ENCODE measurements at places on chromosomes 16 and 17.

GRCh38 chr16:81175325-81175891, 63.1 kb upstream of the BCO1 start:
- DNase-seq = no peak

GRCh38 chr16:761625-762513, 1.3 kb downstream of the MSLN start:
- no peak for DNase-seq

- peak; percentile 36 for DNase-seq
These were observed at the start of gene GNAO1 for GRCh38 chr16:56191156-56191815. TSS of gene GNAO1 (plus strand) at chr16:56191489. CDS start at chr16:56192236, 747 bp downstream.

DNA sequence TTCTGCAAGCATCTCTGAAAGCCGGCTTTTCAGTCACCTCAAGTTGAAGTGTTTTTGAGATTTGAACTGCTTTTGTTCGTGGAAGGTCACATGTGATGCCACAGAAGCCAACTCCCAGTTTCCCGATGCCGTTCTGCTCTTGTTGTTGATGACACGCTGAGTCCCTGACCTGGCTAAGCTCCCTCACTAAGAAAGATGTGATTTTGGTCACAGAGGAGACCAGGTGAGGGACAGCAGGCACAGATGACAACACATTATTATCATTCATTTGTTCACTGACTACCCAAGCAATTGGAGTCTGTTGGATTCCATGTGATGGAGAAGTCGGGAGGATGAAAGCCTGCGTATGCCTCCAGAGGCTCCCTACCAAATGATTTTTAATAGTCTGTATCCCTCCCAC, 822.4 kb upstream of the RBFOX1 start:
- no peak for DNase-seq

GRCh38 chr17:12985431-12986293, 32.2 kb downstream of the ELAC2 start:
- DNase-seq = no peak

DNA sequence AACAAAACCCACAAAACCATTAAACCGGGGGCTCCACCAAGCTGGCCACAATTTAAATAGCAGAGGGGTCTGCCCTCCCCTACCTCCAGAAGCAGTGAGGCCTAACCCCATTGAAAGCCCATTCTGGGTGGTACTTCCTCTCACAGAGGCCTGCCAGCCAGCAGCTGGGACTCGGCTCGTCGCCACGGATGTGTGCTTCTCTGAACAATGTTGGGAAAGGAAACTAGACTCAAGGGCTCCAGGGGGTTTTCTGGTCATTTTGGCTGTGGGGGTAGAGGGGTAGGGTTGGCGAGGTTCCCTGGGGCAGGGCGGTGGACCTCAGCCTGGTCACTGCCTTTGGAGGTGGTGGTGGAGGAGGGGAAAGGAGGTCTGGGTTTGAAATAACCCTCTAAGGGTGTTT, 4.7 kb upstream of the PLCG2 start:
- no peak for DNase-seq

GRCh38 chr16:88941913-88942909, 34.8 kb downstream of the CBFA2T3 start:
- no peak for DNase-seq

DNA sequence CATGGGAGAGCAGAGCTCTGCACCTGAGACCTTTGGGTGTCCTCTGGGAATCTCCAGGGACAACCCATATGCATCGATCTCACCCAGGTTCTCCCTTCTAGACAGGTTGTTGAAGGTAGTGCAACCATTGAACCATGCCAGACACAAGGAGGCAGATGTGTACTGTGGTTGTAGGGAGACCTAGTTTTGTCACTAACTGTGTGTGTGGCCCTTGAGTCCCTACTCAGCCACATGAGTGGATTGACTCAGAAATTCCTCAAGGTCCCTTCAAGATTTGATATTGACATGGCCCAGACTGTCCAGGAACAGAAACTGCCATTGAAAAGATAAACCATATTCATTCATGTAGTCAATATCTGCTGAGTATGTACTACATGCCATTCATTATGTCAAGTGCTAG, 396.4 kb upstream of the CCL2 start:
- DNase-seq = no peak

- peak; percentile 18 for DNase-seq
These were observed 863 bp upstream of the UTS2R start for GRCh38 chr17:82370471-82371332.

DNA sequence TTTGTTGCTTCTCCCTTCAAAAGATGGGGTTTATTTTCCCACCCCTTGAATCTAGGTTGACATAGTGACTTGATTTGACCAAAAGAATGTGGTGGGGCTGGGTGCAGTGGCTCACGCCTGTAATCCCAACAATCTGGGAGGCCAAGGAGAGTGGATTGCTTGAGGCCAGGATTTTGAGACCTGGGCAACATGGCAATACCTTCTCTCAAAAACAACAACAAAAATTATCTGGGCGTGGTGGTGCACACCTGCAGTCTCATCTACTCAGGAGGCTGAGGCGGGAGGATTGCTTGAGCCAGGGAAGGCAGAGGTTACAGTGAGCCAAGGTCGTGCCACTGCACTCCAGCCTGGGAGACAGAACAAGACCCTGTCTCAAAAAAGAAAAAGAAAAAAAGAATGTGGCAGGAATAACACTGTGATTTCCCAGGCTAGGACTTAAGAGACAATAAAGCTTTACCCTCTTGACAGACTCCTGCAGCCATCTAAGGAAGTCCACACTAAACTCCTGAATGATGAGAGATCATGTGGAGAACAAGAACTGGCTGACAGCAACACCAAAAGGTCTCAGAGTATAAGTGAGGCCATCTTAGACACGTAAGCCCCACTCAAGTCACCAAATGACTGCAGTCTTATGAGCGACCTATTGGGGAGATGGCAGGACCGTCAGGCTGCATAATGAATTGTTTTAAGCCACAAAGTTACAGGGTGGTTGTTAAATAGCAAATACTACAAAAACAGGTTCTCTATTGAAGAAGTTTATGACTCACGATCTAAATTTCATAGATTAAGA, 37.0 kb downstream of the FBXL20 start:
- DNase-seq = no peak

- no peak for DNase-seq
These were observed 4.8 kb upstream of the SOCS3 start for GRCh38 chr17:78364436-78365281.

DNA sequence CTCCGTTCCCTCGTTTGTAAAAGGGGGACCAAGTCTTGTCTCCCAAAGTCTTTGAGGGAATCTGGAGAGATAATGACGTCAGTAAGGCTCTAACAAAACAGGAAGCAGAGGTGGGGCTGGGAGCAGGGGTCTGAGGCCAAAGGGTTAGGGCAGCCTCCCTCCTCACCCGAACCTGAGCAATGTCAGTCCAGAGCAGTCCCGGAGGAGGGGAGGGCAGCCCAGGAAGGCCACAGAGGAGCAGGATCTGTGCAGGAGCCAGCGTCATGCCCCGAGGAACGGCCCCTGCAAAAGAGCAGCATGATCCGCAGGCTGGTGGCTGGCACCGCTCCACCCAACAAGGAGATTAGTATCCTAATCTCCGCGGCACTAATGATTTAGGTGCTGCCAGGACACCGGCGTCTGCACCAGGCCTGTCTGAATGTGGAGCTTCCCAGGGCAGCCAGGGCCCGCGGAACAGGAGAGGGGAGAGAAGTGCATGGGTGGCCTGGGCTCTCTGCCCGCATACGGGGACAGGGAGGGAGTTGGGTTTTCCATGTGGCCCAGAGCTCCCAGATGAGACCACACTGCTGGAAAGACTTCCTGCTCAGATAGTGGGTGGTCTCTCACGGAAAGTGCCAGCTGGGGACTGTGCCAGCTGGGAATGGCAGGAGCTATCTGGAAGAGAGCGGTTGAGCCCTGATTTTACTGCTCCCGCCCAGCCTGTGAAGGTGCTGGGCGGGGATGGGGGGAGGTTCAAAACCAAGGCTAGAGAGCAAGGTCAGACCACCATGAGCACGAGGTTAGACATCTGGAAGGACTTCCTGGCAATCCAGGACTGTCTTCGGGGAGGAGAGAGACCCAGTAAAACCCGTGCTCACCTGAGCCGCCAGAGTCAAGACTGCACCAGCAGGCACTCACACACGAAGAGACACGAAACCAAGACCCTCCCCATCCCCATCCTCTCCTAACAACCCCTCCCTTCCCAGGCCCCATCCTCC, 11.0 kb upstream of the KRT17 start:
- DNase-seq = no peak

- no peak for DNase-seq
These were observed 44.2 kb upstream of the CLEC18A start for GRCh38 chr16:69906838-69907401.

DNA sequence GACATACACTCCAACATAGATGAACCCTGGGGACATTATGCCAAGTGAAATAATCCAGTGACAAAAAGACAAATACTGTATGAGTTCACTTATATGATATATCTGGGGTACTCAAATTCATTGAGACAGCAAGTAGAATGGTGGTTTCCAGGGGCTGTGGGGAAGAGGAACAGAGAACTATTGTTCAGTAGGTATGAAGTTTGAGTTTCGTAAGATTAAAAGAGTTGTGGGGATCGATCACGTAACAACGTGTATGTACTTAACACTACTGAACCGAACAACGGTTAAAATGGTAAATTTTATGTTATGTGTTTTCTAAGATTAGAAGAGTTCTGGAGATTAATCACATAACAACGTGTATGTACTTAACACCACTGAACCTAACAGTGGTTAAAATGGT, 100.8 kb downstream of the HS3ST3A1 start:
- no peak for DNase-seq

- DNase-seq = no peak
These were observed 22.6 kb upstream of the FAM20A start for GRCh38 chr17:68623811-68624210.

- no peak for DNase-seq
These were observed 4.5 kb downstream of the CBX8 start for GRCh38 chr17:79792341-79792871.

GRCh38 chr16:60170196-60170595, 1436.1 kb upstream of the GOT2 start:
- no peak for DNase-seq

DNA sequence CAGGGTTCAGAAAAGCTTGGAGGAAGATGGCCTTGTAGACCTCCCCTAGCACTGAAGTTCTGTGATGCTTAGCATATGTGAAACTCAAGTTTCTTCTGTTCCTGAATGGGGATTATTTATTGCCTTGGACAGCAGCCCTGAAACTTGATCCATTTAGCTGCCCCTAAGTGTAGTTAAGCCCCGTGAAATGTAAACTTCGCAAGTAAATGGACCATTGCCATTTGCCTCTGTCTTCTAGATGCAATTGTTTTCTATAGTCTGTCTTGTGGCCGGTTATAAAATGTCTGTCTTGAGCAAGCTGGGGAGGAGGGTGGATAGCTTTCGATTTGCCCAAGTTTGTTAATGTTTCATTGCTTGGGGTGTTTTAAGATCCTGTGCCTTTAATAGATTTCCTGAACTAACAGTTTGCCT, 261.8 kb downstream of the CDH13 start:
- peak; percentile 29 for DNase-seq

- peak; percentile 32 for DNase-seq
These were observed 105.8 kb downstream of the NOG start for GRCh38 chr17:56699186-56699894.

- no peak for DNase-seq
These were observed 6.9 kb downstream of the GOT2 start for GRCh38 chr16:58727028-58727781.

DNA sequence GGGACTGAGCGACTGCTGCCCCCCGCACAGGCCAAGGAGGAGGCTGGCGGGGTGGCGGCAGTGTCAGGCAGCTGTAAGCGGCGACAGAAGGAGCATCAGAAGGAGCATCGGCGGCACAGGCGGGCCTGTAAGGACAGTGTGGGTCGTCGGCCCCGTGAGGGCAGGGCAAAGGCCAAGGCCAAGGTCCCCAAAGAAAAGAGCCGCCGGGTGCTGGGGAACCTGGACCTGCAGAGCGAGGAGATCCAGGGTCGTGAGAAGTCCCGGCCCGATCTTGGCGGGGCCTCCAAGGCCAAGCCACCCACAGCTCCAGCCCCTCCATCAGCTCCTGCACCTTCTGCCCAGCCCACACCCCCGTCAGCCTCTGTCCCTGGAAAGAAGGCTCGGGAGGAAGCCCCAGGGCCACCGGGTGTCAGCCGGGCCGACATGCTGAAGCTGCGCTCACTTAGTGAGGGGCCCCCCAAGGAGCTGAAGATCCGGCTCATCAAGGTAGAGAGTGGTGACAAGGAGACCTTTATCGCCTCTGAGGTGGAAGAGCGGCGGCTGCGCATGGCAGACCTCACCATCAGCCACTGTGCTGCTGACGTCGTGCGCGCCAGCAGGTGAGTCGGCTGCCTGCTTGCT, 5.6 kb upstream of the TMEM88 start:
- DNase-seq = no peak

GRCh38 chr17:75733471-75733870, 12.2 kb downstream of the ITGB4 start:
- no peak for DNase-seq

DNA sequence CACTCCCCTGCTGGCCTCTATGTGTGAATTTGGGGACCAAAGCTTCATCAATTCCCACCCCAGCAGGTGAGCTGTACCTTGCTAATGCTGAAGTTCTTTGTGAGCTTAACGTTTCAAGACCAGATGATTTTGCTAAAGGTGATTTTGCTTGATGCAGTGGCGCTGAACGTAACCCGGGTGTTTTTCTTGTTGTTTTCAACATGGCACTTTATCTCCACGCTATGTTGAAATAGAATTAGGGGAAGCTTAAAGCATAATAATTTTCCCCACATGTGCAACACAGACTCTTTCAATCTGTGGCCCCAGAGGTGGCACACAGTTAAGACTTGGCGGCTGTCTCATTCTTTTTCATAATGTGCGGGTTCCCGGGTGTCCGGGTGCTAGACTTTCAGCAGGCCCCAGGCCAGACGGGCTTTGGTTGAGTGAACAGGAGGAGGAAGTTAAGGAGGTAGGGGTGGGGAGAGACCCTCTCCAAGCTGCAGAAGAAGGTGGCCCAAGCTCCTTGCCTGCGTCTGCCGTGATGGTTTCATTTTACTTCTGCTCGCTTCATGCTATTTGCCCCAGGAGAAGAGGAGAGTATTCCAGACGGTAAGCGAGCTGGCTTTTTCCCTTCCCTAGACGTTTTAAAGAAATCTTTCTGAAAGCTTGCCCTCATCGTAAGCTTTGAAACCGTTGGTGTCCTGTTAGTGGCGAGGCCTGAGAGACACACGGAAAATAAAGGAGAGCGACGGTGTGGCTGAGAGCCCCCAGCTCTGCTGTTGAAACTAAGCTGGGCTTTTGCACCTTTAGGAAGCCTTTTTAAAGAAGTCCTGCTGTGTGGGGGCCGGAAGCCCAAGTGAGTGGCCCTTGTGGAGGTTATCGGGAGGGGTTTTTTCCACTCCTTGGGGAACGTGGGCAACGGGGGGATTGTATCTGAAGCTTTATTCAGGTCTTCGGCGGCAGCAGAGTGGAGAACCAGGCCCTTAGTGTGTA, 4.2 kb downstream of the FOXC2 start:
- DNase-seq = no peak

All from foreskin melanocyte (primary cell).